NCI-H446 treated with DMSO at 0.1 percent for 48 hours (cell line): ENCODE measurements at places on chromosomes 13 and 19.

DNA sequence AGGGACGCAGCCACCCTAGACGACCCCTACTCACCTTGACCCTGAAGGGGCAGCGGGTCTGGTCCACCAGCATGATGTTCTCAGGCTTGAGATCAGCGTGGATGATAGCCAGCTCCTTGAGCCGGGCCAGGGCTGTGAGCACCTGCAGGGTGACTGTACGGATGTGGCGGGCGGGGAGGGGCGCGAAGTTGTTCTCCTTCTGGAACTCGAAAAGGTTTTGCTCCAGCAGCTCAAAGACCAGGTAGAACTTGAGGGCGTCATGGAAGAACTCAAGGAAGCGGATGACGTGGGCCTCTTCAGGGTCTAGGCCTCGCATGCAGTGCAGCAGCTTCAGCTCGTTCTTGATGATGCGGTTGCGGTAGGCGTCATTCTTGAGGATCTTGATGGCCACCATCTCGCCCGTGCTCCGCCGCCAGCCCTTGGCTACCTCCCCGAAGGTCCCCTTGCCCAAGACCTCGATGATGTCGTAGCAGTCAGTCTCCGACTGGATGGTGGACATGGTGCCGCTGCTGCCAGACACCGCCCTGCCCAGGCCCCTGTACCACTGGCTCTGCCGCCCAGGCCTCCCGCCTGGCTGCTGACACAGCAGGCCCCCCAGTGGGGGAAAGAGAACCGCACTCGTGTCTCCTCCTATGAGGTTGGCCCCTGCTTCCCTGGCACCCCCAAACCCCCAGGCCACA is 437 bp downstream of the HIPK4 start:
- DNase-seq: no peak

DNA sequence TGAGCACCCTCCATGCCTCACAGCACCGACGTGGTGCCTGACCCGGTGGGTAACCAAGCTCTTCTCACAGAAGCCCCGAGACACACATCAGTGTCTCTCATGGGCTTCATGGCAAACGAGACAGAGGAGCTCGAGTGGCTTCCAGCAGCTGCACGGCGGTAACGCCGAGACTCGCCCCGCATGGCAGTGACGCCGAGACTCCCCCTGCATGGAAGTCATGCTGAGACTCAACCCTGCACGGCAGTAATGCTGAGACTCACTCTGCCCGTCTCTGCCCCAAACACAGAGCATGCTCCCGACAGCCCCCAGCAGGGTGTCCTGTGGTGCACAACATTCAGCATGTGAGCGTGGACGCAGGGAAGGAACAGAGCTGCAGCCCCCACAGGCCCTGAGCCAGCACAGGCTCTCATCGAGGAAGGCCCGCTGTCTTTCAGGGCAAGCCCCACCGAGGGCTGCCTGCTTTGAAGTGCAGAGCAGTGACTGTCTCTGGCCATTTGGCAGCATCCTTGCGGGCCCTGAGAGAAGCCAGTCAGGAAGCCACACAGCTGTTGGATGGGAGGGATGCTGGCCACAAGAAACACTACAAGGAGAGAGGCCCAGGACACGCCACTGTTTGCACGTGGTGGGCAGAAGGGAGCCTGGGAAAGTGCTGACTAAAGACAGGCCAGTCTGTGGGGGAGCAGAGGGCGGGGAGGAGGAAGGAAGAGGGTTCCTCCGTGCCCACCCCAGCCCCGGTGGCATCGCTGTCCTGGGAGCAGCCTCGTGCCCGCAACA is 9.5 kb downstream of the GAS6 start:
- DNase-seq: no peak

DNA sequence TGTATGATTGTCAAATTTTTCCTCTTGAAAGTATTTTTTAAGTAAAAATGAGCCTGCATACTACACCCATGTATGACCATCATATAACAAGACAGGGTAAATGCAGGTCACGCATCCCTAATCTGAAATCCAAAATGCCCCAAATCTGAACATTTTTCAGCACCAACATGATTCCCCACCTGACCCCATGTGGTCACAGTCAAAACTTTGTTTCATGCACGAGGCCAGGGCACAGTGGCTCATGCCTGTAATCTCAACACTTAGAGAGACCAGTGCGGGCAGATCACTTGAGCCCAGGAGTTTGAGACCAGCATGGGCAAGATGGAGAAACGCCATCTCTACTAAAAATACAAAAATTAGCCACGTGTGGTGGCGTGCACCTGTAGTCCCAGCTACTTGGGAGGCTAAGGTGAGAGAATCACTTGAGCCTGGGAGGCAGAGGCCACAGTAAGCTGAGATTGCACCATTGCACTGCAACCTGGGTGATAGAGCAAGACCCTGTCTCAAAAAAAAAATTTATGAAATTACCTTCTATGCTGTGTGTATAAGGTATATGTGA is 63.7 kb upstream of the NPAS1 start:
- no peak for DNase-seq

- DNase-seq: no peak
Measured at GRCh38 chr19:37218592-37218935, 550 bp downstream of the ZNF383 start.

GRCh38 chr19:50628146-50628545 is 11.5 kb downstream of the SYT3 start:
- no peak for DNase-seq

DNA sequence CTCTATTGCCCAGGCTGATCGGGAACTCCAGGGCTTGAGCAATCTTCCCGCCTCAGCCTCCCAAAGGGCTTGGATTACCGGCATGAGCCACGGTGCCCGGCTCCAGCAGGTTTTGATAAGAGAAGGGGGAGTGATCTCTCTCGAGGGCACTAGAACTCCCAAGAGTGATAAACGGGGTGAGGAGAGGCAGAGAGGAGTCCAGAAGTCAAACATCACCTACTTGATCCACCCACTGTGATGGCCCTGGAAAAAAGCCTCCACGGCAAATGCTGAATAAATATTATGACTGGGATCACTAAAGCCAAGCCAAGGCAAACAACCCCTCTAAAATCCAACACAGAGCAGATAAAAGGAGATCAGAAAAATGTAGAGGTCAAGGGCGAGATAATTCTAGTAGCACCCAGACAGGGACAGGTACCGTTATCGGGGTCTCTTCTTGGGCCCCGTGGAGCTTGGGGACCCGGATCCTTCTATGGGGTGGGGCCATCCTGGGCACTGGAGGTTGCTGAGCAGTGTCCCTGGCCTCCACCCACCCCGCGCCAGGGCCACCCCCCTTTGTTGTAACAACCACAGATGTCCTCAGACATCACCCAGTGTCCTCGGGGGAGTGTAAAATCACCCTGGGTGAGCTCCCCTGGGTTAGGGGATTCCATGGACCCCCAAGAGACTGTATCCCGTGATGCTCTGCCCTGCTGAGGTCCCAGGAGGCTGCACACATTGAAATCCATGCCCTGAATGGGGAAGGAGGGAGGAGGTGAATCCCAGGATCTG is 3.7 kb upstream of the CREB3L3 start:
- no peak for DNase-seq

GRCh38 chr13:47044842-47045241 is 148.0 kb upstream of the HTR2A start:
- no peak for DNase-seq

DNA sequence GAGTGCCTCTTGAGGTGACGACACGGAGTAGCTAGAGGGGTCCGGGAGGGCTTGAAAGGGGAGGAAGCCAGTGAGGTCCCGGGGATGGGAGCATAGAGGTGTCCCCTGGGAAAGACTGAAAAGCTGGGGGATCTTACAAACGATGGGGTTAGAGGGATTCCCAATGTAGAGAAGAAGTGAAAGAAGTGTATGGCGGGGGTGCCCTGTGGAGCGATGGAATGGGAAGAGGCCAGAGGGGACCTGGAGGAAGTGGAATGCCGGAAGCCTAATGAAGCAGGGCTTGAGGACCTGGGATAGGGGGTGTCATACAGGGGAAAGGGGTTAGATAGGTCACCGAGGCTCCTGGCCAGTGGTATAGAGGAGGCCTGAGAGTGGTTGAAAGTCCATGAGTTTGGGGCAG is 580 bp downstream of the AP2A1 start:
- no peak for DNase-seq

DNA sequence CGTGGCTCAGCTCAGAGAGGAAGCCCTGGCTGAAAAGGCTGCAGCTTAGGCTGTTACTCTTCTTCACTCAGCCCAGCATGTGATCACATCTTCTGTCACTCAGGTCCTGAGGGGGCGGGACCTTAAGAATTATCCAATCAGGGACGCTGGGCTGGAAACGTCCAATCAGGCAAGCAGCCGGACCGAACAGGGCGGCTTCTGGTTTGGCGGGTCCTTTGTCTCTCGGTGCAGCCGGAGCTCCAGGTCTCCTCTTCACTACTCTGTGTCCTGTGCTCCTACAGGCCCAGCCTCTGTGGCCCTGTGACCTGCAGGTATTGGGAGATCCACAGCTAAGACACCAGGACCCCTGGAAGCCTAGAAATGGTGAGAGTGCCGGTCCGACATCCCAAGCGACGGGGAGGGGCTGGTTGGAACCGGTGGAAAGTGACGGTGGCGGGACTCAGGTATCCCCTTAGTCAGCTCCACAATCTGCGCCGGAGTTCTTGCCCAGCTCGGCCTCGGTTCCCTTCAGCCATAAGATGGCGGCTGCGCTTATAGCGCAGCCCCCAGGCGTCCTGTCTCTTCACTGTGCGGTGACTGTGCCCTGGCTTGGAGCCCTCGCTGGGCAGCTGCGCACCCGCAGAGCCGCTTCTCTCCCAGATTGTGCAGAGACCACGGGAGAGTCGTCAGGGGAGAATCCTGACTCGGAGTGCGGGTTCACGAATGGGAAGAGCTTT is at the start of gene ZNF93:
ZNF93 (plus strand) TSS at position 218 of the 716 bp plus-strand sequence; CDS start at position 361, 143 bp downstream.
- peak; percentile 12 for DNase-seq

DNA sequence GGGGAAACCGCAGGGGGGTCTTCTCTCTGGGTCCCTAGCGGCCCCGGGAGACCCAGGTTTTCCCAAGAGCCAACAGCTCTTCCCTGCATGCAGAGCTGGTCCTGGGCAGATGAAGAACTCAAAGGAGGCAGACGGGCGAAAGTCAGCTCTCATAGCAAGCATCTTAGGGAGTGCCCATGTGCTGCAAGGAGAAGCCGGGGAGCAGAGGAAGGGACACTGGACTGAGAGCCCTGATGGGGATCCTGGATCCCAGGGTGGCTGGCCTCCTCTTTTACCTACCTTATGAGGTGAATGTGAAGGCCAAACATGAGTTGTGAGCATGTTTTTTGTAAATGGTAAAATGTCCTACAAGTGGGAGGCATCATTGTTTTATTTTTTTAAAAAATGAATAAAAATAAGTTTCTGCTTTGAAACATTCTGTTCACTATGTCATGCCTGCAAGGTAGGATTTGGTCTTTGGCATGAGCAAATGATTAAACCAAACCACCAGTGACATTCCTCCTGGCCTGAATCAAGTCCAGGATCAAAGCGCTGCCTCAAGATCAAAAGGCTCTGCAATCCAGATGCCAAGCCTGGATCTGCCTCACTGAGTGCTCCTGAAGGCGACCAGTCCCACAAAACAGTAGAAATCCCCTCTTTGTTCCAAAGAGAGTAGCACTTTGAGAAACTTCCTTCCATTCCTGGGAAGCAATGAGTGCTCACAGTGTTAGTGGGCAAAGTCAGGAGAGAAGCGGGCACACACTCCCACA is 92.2 kb upstream of the SERP2 start:
- DNase-seq: no peak

- DNase-seq: no peak
Measured at GRCh38 chr19:39802958-39803357, 24.3 kb downstream of the LEUTX start.

- no peak for DNase-seq
Measured at GRCh38 chr19:2777952-2778683, 5.0 kb downstream of the SGTA start.

GRCh38 chr19:55377356-55378131 is 918 bp downstream of the TMEM190 start:
- DNase-seq: no peak

- no peak for DNase-seq
Measured at GRCh38 chr13:29936051-29936813, 85.8 kb upstream of the UBL3 start.

GRCh38 chr19:33813391-33814101 is 16.9 kb downstream of the KCTD15 start:
- no peak for DNase-seq

- no peak for DNase-seq
Measured at GRCh38 chr19:45172611-45173208, 5.3 kb downstream of the TRAPPC6A start.

- no peak for DNase-seq
Measured at GRCh38 chr19:41366089-41366488, 2.1 kb upstream of the B9D2 start.

GRCh38 chr13:39682788-39683187 is 27.3 kb downstream of the COG6 start:
- no peak for DNase-seq

DNA sequence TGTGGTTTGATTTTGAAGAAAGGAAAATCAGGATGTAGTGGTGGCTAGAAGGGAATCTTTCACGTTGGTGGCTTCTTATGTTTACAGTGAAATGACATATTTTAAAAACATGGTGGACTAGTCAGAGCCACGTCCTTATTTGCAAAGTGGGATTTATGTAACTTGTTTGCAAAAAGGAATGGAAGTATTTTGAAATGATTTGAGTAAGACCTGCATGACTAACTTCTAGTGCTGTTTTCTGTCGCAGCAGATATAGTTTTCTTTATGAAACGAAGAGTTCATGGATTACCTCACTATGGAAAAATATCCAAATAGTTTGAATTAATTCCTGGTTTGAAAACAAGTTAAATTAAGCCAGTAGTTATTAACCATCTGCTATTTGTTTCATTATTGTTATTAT is 476.5 kb downstream of the MYO16 start:
- no peak for DNase-seq

DNA sequence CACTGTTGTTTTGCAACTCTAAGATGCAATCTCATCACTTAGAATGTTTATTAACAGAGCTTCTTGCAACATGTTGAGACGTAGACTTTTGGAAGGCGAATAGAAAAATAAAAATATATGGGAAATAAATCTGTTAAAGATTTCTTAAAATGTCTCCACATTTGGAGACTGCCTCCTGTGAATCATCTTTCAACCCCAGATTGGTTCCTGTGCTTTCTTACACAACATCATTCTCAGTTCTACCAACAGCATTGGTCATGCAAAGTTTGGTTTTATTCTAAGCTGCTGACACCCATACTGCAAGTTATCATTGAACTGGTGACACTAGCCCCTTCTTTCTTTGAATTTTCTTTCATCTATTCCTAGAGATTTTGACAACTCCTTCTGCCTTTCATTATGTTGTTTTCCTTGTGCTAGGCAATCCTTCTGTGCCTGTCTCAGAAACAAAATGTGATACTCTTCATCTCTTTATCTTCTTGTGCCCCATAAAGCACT is 1.6 kb upstream of the IGFL3 start:
- DNase-seq: no peak
